ENCODE measurements at places on chromosomes 4 and X.

DNA sequence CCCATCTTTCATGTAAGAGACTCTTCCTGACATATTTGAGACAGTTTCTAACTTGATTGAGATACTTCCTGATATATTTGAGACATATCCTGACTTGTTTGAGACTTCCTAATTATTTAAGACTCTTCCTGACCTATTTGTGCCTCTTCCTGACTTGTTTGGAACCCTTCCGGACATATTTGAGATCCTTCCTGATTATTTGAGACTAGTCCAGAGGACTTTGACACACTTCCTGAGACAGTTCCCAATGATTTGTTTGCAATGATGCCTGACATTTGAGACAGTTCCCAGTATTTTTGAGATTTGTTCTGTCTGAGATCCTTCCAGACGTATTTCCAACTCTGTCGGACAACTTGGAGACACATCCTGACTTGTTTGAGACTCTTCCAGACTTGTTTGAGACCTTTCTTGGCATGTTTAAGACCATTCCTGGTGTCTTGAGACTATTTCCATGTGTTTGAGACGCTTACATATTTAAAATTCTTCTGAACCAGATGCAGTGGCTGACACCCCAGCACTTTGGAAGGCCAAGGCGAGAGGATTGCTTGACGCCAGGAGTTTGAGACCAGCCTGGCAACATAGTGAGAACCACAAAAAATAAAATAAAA is 118.9 kb upstream of the USP9X start:
- DNase-seq, result no peak

DNA sequence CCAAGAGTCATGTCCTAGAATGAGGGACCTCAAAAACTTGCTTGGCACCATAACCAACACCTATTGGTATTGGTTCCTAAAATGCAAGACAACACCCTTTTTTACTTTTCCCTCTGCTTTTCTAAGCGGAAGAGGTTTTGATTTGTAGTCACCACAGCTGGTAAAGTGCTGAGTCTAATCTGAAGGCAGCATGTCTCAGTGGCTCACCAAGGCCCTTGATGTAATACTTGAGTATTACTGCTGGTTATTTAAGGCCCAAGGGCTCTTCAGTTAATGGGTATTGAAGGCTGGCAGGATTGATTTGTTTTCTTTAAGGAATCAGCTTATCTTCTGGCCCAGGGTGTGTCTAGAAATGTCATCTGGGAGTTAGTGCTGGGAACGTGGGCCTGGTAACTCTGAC is 735.1 kb downstream of the GLUD2 start:
- DNase-seq, result no peak

- no peak for DNase-seq
These were observed 68.7 kb downstream of the SUPT20HL2 start for GRCh38 chrX:24245202-24245601.

DNA sequence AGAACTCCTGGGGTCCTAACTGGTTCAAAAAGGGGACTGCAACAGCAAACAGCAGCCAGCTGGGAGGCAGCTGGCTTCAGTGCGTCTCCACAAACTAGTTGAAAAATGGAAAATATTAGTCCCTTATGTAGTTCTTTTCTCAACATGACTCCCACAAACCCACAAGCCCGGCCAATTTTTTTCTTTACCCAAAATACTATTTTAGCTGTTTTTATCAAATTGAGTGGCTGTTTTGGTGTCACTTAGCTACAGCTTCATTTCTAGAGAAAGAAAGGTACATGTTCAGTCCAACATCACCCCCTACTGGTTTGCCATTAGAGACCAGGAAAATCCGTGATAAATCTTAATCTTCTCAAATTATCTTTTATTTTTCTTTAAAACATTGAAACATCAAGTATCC is 97.2 kb downstream of the GUCY2F start:
- DNase-seq, result no peak

DNA sequence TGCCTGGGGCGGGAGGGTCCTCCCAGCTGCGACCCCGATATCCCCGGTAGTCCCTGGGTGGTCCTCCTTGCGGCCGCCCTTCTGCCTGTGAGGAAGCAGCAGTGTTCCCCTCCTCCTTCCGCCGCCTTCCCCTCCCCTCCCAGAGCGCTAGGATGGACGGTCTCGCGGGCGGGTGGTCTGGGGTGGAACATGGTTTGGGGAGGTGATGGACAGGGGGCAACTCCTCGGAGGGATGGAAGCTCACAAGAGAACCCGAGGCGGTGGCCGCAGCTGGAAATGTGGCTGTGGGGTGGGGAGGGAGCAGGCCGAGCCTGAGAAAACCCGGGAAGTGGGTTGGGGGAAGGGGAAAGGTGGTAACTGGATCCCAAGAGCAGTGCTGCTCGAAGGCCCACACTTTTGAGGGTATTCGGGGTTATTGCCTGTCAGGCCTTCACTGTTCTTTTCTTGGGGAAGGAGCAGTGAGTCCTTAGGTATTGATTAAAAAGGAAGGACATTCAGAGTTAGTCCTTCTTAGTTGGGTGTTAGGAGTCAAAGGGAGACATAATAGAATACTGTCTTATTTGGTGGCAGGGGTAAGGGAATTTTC is 581 bp downstream of the UBE2K start:
- no peak for DNase-seq

GRCh38 chr4:144355811-144356757 is 215.6 kb upstream of the GYPA start:
- peak; percentile 93 for DNase-seq

DNA sequence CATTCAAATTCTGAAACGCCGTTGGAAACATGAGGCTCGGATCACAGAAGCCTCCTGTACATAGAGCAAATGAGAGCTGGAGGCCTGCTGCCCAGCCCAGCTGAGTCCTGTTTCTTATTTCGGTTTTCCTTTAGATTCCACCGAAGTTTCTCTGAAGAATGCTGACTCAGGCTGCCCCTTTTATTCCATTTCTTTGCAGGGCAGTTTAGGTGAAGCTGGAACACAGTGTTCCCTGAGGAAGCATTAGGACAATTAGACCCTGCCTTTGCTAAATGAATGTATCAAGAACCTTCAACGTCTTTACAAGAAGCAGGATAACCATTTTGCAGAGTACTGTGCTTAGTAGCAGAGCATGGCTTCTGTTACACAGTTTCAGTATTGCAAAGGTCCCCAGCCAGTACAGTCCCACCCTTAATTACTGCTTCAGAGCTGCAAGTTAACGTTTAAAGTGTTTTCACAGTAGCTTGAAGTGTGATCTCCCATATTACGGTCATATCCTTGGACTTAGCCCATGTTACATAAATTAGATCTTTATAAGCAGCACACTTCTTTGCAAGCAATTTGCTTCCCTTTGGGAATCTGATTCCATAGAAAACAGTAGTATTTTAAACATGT is 117.0 kb downstream of the TBL1X start:
- DNase-seq, result no peak

DNA sequence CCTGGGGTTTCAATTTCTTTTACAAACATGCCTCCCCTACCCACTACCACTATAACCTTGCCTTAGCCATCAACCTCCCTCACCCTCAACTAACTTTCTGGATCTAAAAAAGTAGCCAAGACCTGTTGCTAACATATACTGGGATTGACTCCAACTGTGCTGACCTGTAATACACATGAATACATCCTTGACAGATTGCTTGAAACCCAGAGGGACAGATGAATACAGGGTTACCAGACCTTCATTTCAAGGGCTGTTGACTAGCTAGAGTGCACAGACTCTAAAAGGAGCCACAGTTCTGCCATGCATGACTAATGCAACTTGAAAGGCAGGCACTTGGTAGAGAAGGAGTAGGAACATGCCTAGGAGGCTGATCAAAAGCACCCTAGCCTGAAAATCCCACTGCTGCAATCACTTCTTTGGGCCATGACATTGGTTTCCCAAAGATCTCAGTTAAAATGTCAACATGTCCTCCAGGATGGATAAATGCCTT is 121.0 kb downstream of the PCDH19 start:
- no peak for DNase-seq

DNA sequence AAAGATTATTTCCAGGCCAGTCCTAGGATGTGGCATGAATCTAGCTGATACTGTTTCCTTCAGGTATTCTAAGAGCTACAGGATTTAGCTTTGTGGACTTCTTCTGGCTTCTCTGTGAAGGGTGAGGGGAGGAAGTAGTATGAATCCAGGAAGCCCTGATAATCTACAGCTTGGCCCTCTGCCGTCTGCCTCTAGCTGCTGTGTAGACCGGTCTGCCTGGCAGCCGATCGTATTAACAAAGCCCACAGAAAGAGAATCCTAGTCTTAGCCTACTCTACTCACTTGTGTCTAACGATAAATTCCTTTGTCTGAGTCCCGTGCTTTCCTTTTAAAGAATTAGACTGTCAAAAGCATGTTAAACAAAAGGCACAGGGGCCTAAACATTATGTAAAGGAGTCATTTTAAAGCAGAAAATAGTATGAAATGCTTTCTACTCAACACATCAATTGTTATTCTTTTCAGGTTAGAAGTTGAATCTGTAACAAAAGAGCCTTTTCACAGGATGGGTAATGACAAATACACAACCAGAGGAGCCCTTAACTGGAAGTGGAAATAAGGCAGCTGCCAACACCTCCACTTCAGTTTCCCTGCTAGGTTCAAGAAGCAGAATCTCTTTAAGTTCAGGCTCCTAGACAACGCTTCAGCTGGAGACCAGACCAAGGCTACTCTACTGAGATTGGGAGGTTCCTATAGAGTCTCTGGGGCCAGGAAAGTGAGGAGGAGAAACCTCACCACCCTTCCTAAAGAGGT is 48.9 kb upstream of the UCP1 start:
- DNase-seq, result no peak

DNA sequence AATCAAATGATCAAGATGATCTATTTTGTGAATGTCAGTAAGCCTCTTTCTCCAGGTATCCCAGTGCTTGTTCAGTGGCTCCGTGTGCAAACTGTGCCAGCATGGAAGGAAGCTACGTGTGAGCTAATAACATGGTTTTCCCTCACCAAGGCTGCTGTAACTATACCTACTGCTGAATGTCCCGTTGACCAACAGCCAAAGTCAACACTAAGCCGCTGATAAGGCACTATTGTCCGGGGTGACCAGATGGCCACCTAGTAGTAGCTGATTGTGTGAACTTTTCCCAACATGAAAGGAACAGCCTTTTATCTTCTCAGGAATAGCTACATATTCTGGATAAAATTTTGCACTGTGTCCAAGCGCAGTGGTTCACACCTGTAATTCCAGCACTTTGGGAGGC is 58.0 kb upstream of the ABCG2 start:
- no peak for DNase-seq

DNA sequence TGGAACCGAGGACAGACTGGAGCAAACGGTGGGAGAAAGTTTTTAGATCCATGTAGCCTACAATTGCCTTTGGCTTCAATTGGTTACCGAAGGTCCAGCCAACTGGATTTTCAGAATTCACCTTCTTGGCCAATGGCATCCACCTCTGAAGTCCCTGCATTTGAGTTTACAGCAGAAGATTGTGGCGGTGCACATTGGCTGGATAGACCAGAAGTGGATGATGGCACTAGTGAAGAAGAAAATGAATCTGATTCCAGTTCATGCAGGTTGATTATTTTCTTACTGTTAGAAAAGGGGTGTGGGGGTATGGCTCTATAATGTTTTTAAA is 702 bp downstream of the KLHL5 start:
- no peak for DNase-seq

All from AG04449 (cell line).